Left hindlimb (tissue), 1 donor: ENCODE measurements at places on chromosomes 4 and X.

DNA sequence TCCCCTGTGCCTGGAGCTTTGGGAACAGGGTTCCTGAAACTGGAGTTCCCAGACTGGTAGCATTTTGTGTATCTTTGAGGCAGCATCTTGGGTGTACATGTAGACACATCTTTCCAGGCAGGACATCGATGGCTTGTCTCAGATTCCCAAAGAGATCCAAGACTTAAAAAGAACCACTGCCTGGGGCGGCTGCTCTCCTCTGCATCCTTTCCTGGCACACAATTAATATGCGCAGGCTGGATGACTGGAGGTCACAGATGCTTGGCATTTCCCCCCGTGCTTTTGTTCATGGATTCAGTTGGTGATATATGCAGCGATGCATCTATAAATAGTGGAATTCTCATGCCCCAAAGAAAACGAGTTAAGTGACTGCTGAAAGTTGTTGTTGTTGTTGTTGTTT lies 80.5 kb downstream of the CLDN34 start:
- DNase-seq = no peak

DNA sequence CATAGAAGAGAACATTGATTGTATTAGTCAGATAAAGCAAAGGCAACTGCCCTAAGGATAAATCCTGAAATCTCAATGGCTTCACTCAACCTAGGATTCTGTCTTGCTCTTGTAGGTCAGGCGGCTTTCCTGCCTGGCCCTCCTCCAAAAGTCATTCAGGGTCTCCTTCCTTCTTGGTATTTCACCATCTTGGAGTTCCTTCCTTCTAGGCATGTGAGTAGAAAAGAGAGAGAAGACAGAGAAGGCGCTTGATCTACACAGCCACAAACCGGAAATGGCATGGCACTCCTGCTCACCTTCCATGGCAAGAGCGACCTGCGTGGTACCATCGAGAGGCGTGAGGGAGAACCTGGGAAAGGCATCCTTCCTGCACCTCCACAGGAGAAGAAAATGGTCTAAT lies 45.3 kb upstream of the HELT start:
- DNase-seq = no peak

DNA sequence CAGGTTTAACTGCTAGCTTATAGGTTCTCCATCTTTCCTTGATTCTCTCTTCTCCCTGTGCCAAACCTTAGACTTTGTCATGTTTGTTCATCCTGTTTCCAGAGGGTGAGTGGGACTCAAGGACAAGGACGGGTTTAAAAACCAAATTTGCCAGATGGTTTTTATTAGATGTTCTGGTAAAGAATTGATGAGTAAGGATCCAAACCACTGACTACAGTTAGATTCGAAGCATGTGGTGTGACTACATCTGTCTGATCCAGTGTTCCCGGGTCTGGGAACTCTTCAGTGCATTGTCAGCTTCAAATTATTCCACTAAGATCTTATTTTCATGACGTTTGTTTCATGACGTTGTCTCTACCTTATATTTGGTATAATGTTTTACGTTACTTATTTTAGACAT lies 37.5 kb downstream of the MTMR1 start:
- no peak for DNase-seq

DNA sequence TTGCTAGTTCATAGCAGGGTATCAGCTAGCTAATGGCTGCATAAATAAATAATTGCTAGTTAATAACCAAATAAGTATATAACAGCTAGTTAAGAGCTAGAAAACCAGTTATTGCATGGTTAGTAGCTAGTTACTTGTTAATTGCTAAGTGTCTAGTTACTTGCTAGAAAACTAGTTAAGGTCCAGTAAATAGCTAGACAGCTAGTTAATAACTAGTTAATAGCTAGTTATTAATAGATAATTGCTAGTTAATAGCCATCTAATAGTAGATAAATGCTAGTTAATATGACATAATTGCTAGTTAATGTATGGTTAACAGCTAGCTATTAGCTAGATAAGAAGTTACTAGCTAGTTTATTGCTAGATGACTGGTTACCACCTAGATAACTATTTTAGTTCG lies 629.9 kb upstream of the CT83 start:
- no peak for DNase-seq
